ENCODE measurements at places on chromosomes 7 and 10. TPM values are rescaled to one million over a fixed set of nuclear protein-coding genes. Genes with fewer than 3 reads are reported as not detected.

FKBP9 gene
- 177 TPM for polyA plus RNA-seq

SLC26A5 gene
- polyA plus RNA-seq = not detected

- no peak for DNase-seq
These were observed 822 bp downstream of the ZC3HAV1L start for GRCh38 chr7:139034855-139035585.

GIMAP4 gene
- not detected for polyA plus RNA-seq

DNA sequence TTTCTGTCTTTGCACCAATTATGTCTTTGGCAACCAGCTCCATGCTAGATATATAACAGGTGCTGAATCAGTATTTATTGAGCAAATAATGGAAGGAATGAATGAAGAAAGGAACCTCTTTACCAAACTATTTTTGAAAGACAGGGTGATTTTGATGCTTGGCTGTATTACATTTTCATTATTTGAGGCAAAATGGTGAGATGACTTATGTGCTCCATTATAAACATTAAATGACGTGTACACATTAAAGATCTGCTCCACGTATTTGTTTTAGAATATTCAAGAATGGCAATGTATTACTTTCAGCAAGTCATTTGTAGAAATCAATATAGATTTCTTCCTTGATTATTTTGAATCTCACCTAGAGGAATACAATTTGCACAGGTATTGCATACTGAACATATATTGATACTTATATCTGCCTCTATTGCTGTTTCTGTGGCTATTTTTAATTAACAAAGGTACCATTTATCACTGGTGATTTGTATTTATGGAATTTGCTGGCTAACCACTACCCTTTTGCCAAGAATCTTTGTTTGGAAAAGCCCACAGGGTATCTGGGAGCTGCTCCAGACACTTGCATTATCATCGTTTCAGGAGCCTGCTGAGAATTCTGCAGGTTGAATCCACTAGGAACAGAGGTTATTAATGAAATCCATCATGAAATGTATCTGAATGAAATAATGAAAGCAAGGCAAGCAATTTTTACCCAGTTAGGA lies 92.2 kb downstream of the SEMA3C start:
- DNase-seq = peak; percentile 43

- no peak for DNase-seq
These were observed 18.0 kb upstream of the PPP2R2D start for GRCh38 chr10:131882590-131883451.

DNA sequence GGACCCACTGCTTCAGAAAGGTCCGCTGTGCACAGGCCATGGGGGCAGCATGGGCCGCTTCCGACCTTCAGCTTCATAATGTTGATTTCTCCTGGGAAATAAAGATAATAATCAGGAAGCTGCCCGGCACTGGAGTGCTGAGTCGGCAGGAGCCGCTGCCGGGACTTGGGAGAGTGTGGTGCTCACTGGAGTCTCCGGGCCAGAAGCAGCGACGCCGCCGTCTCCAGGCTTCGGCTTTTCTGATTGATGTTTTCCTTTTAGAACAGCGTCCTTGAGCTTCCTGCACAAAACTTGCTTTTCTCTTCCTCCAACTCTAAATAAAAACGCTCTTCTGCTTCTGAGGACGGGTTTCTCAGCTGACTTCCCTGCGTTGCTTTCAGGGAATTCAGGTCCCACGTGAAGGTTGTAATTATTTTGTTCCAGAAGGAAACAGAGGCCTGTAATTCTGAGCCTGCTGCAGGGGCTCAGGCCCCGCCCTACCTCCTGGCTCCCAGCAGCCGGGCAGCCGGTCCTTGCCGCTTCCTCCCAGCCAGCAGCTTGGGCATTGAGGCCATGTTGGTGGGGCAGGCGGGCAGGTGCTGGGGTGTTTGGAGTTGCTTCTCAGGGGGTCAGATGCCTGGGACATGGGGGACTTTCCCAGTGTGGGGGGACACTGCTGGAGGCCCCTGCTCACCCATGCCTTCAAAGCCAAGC lies 14.7 kb downstream of the PWWP2B start:
- DNase-seq = no peak

- DNase-seq = no peak
These were observed 30.1 kb downstream of the DENND2A start for GRCh38 chr7:140610204-140611165.

HDAC9 gene
- 2.1 TPM for polyA plus RNA-seq

COBL gene
- not detected for polyA plus RNA-seq

DNA sequence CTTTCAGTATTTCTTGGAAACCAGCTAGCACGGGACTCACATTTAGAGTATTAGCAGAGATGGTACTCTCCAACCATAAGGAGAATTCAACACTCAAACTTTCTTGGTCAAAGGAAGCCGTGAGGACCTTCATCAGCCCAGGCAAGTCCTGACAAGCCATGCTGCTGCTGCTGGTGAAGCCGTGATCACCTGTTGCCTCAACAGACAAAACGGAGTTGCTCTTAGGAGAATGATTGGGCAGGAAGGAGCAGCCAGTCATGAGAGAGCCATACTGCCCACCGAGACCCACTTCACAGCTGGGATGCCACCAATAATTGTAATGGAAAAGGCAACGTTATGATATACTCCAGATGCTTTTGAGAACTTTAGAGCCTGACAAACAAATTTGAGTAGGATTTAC lies 60.8 kb upstream of the PLPP4 start:
- no peak for DNase-seq

DNA sequence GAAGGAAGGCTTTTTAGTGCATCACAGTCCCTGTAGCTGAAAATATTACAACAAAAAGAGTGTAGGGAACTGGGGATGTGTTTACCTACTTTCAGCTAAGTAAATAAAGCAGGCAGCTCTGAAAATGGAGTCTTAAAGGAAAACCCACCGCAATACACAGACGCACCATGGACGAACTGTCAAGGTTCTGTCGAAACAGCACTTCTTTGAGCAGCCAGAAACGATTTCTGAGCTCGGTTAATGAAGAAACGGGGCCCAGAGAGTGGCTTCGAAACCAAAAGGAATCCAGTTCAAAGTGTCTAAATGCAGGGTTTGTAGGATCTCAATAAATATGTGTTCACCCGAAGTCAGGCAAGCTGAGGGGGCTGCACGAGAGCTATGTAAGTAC lies 275.4 kb upstream of the NEBL start:
- DNase-seq = no peak

GBX1 gene
- not detected for polyA plus RNA-seq

DNA sequence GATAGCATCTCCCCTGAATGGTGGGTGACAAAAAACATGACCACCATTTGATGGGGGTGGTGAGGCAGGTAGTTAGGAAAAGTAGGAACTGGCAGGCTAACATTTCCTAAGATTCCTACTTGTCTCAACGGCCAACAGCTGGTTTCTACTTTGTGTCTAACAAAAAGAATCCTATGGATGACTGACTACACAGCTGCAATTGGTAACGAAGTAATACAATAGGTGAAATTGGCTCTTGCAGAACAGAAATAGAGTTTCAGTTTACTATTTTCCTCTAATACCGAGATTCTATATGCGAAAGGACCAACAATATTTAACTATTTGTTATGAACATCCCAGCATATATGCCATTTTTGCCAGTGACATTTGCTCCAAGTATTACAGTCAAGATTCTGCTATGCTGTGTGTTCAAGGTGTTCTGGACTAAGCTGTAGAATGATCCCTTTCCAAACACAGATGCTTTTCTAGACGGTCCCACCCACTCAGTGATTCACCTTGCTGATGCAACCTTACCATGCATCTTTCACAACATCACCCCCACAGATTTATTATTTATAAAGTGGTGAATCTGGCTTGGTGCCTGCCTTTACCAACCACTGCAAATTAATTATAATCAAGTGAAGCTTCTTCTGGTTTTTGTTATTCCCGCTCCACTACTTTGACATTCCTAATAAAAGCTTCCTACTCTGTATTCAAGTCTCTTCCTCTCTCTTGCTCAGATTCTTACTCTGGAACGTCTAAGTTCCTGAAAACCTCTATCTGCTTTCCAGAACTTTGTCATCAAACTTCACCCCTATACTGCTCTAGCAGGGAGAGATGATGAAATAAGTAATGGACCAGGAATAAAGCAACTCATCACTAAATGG lies 16.8 kb downstream of the BBIP1 start:
- DNase-seq = no peak

PRLHR gene
- not detected for polyA plus RNA-seq

- no peak for DNase-seq
These were observed 71.8 kb downstream of the ARHGAP21 start for GRCh38 chr10:24651923-24652322.

NEUROD6 gene
- polyA plus RNA-seq = not detected

FXYD4 gene
- not detected for polyA plus RNA-seq

EN2 gene
- polyA plus RNA-seq = not detected

NEURL1 gene
- 0.67 TPM for polyA plus RNA-seq

GRCh38 chr10:96643920-96644319 lies 57.1 kb upstream of the TM9SF3 start:
- no peak for DNase-seq

GRCh38 chr10:58588673-58589265 lies 76.1 kb downstream of the BICC1 start:
- no peak for DNase-seq

GRCh38 chr10:70477661-70478162 lies 855 bp upstream of the PALD1 start:
- no peak for DNase-seq

LRIT1 gene
- not detected for polyA plus RNA-seq

All from AG04450 (cell line).